ENCODE measurements at places on chromosomes 5 and 9.

- DNase-seq: no peak
Measured at GRCh38 chr9:108397286-108397685, 458.5 kb downstream of the ACTL7B start.

- DNase-seq: no peak
Measured at GRCh38 chr9:29183971-29184370, 1610.7 kb upstream of the C9orf72 start.

DNA sequence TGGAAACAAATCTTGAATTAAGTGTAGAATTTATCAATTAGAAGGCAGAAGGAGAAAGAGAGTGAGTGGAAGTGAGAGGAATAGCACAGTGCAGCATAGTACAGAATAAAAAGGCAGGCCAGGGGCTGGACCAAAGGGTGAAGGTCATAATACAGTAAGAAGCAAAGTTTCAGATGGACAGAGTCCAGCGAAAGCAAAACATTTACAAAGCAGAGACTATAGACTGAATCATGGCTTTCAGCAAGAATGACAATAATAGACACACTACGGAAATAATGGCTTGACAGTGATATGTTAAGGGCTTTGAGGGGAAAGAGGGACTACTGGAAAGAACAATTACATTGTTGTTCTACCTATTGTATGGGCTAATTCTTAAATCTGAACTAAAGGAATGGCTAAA lies 249.0 kb upstream of the CHD1 start:
- no peak for DNase-seq

DNA sequence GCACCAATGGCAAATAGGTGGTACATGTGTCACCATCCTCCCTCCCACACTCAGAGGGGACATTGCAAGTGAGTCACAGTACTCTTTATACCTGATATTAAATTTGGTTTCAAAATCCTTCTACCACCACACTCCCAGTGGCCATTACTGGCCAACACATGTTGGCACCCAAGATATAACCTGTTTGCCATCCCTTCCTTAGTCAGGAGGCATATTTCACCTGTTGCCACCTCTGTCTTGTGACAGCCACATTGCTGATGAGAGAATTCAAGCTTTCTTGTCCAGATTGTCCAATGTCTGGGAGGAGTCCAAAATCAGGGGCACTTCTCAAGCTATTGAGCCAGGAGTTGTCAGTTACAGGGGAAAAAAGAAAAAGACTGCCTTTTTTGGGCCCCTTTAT lies 80.2 kb upstream of the WWC1 start:
- no peak for DNase-seq

DNA sequence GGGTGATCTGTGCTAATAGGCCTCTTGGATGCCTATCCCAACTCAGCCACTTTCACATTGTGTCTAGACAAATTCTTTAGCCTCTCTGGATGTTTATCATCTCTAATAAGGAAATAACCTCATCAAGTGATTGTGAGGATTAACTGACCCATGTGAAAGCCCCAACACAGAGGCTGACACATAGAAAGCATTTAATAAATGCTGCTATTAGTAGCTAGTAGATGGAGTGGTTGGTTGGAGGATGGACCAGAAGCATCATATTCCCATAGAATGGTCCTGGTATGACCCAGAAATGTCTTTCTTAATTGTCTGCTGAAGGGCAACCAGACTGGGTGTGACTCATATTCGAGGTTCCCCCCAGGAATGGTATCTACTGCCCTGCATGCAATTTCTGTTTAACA lies 124.4 kb downstream of the PIK3R1 start:
- DNase-seq: no peak

DNA sequence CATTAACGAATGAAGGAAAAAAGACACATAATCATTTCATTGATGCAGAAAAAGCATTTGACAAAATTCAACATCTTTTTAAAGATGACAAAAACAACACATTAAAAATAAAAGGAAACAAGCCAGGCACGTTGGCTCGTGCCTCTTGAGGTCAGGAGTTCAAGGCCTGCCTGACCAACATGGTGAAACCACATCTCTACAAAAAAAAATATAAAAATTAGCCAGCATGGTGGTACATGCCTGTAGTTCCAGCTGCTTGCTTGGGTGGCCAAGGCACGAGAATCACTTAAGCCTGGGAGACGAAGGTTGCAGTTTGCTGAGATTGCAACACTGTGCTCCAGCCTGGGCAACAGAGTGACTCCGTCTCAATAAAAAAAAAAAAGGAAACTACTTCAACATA lies 77.0 kb downstream of the ERCC6L2 start:
- no peak for DNase-seq

GRCh38 chr9:76441551-76442322 lies 17.2 kb upstream of the GCNT1 start:
- peak; percentile 49 for DNase-seq

DNA sequence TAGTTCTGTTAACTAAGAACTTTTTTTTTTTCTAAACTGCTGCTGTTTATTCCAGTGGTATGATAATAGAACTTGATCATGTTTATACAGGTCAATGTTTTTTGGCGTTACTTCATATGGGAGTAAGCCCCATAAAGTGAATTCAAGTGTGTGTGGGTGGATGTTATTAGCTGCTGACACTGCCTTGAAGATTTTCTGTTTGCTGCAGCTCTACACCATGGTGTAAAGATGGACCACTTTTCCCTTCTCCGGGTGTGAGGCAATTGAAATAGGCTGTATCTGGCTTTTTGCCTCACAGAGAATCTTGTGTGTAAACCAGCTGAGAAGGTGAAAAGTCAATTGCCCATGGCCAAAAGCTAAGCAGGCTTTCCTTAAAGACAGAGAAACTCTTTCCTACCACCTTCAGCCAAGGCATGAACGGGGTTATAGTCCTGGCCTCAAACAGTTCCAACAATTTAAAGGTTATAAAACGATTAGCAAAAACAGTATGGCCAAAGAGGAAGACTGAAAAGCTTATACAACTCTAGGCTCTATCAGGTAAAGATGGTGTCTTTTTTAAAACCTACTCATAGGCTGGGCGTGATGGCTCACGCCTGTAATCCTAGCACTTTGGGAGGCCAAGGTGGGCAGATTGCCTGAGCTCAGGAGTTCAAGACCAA lies 33.9 kb upstream of the ABCA1 start:
- DNase-seq: no peak

- DNase-seq: no peak
Measured at GRCh38 chr9:128091144-128091543, 23.1 kb downstream of the SLC25A25 start.

DNA sequence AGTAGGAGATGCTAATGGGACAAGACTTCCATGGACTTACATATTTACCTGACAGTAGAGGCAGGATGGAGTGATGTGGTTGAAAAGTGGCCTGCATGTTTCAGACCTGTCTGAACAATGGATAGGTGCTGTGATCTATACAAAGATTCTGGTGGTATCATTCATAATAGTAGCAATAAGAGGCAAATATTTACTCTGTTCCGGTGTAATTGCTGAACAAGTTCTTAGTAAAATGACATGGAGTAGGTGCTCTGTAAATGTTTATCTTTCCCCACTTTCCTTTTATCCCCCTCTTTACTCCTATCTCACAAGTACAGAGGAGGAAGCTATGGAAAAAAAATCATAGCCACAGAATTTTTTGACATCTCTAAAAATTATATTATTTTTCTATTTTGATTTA lies 159.0 kb upstream of the SLC12A2 start:
- no peak for DNase-seq

DNA sequence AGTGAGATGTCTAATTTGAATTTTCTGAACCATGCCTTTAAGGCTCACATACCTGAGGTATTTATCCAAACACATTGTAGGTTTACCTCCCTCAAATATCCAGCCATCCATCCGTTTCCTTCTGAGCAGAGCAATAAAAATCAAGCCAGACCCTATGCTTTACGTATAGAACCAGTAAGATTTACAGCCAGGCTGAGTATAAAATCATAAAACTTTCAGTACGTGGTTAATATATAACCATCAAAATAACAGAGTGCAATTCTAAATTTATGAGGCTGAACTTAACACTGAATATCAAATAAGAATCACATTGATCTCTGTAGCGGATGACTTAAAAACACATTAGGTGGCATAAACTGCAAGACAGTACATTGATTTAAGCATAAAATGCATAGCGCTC lies 877.9 kb upstream of the WWC1 start:
- no peak for DNase-seq

- DNase-seq: no peak
Measured at GRCh38 chr9:90967145-90967538, 165.5 kb downstream of the SYK start.

GRCh38 chr5:65874241-65874640 lies 52.1 kb upstream of the ERBIN start:
- no peak for DNase-seq
